Effector CD8-positive, alpha-beta T cell (primary cell): ENCODE measurements at places on chromosomes 4 and X.

- peak; percentile 46 for DNase-seq
Observed at GRCh38 chr4:121072224-121073003, at the start of gene NDNF. NDNF (minus strand) TSS chr4:121072535; CDS start chr4:121045837, 26,698 bp downstream.

GRCh38 chr4:15168759-15169158 lies 166.5 kb downstream of the CPEB2 start:
- no peak for DNase-seq

GRCh38 chr4:88792268-88792781 lies 94.7 kb upstream of the NAP1L5 start:
- DNase-seq: no peak

- no peak for DNase-seq
Observed at GRCh38 chr4:73588613-73589012, 31.6 kb downstream of the RASSF6 start.

GRCh38 chrX:107701493-107702121 lies 73.3 kb downstream of the PRPS1 start:
- DNase-seq: no peak

DNA sequence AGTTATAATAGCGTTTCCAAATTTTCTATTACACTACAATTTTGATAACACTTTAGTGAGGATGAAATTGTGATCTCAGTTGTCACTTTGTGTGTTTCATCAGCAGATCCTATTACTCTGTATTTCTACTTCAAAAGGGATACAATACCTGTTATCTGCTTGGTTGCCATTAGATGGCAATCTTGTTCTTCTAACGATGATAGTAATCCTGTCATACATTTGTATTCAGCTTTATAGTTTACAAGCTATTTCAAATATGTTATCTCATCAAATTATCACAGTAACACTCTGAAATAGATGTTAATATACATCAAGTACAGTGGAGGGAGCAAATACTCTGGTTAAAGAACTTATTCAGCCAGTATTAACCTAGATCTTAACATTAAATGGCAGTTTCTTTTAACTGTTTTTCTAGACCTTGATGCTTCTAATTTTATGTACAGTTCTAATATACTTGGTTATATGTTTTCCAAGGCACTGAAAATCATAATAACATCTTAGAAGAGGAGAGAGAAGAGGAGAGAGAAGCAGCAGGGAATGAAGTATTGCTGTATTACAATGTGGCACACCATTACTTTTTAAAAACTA lies 292.0 kb downstream of the CCSER1 start:
- DNase-seq: no peak

GRCh38 chr4:67122029-67122428 lies 423.3 kb downstream of the CENPC start:
- DNase-seq: no peak

GRCh38 chrX:106898462-106898861 lies 4.7 kb downstream of the RIPPLY1 start:
- DNase-seq: no peak

- DNase-seq: no peak
Observed at GRCh38 chrX:154791939-154792338, 13.3 kb downstream of the MPP1 start.

DNA sequence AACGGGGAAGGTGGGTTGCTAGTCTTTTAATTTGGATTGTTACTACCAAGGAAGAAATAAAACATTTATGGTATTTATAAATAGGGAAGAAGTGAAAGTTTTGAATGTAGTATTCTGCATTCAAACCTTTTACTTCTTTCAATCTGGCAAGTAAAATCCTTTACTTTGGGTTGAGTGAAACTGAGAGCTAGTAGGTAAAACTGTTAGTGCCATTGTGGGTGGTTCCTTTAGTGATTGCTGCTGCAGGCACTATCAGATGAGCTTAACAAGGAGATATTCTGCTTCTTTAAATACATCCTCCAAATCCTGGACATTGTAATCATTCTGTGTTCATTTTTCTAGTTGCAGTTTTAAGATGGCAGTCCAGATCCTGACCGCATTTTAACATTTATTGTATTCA lies 650.9 kb upstream of the PCDH10 start:
- DNase-seq: no peak

DNA sequence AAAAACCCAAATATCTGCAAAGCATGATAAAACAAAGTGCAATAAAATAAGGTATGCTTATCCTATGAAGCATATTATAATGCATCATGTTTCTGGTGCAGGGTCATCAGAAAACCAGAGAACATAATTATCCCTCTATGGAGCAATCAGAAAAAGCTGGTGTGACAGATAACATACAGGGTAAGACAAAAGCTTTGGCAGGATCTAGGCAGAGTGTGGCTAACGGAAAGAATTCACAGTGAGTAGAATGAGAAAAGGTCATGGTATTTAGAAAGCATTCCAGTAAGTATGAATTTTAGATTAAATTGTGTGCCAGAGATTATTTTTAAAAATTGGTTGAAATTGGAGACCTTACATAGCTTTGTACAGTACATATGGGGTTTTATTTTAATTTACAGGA lies 29.0 kb upstream of the UGT2B4 start:
- no peak for DNase-seq

- DNase-seq: no peak
Observed at GRCh38 chrX:21907260-21907659, 33.2 kb upstream of the SMS start.

GRCh38 chr4:150087006-150087405 lies 8.8 kb downstream of the DCLK2 start:
- no peak for DNase-seq

DNA sequence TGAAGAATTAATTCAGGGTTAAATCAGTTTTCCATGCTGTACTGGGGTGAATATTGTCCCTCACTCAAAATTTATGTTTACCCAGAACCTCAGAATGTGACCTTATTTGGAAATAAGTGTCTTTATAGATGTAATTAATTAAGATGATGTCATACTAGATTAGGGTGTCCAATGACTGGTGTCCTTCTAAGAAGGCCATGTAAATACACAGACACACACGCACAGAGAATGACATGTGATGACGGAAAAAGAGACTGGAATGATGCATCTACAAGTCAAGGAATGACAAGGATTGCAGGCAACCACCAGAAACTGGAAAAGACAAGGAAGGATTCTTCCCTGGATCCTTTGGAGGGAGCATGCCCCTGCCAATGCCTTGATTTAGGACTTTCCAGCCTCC lies 84.6 kb upstream of the GPR34 start:
- DNase-seq: no peak

DNA sequence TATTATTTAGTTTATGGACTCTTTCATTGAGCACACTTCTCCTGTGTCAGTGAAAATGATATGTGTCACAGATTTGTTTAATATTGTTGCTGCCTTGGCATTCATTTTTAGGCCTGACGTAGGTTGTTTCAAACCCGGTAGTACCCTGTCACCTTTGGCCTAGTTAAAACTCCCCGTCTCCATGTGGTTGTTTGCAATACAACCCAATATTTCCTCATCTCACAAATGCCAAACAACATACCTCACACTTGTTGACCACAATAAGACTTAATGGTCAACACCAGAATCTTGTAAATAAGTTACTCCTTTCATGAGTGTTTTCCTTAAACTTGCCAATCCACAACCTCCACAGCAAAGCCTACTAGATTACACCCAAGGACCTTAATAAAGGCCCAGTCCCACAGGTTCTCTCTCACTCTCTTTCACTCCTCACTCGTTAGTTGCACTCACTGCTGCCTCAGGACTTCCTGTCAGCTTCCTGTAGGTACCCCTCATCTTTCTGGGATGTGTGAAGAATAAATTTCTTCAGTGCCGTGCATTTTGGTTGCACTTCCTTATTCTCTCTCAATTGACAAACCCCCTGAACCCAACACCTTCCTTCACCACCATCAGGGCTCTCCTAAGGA lies 31.3 kb downstream of the IL13RA2 start:
- no peak for DNase-seq

GRCh38 chr4:122652379-122652778 lies 31.5 kb upstream of the IL21 start:
- no peak for DNase-seq
